Stimulated activated CD8-positive, alpha-beta memory T cell treated with anti-CD3 and anti-CD28 coated beads, Interleukin-7, amount 100 ng/mL, for 24 hours (primary cell): ENCODE measurements at places on chromosomes 11 and 22.

DNA sequence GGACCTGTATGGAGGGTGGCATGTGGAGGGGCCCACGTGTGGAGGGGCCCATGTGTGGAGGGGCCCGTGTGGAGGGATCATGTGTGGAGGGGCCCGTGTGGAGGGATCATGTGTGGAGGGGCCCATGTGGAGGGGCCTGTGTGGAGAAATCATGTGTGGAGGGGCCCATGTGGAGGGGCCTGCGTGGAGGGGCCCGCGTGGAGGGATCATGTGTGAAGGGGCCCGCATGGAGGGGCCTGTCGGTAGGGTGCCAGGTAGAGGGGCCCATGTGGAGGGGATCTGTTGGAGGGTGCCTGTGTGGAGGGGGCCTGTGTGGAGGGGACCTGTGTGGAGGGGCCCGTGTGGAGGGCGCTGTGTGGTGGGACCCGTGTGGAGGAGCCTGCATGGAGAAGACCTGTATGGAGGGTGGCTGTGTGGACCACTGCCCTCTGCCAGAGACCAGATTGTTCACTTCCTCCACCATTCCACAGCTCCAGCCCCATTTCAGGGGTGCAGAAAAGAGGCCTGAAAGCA lies 47.0 kb downstream of the IGLL5 start:
- no peak for DNase-seq

- DNase-seq = no peak
Observed at GRCh38 chr11:47233989-47234668, 14.5 kb downstream of the ACP2 start.

DNA sequence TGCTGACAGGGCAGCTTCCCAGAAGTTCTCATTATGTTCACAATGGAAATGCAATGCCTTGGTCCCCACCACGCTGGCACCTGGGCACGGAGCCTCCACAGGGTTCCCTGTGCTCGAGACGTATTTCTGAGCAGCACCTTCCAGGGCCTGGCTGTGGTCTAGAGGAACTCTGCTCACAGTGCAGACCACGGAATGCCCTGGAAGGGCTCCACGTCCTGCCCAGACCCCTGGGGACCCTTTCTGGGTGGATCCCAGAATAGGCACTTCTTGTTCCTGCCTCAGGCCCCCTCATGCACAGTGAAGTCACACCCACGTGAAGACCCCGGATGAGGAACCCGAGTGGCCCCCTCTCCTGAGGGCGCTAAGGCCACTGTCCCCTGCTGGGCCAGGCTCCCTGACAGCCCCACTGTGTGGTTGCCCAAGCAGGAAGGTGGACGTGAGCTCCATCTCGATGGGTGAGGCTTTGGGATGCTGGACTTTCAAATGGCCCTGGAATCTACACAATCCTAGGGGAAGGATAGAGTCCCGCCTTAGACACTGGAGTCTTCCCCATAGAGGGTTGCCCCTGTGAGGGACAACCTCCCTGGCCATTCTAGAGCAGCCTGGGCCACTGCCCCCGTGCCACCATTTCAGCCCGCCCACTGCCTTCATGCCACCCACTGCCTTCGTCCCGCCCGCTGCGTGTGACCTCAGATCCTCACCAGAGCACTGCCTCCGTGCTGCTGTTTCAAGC lies 1106.8 kb downstream of the BRD1 start:
- DNase-seq = no peak

GRCh38 chr22:26894766-26895485 lies 237.5 kb downstream of the MIAT start:
- DNase-seq = no peak

GRCh38 chr11:110513846-110514437 lies 84.2 kb downstream of the FDX1 start:
- DNase-seq = no peak

DNA sequence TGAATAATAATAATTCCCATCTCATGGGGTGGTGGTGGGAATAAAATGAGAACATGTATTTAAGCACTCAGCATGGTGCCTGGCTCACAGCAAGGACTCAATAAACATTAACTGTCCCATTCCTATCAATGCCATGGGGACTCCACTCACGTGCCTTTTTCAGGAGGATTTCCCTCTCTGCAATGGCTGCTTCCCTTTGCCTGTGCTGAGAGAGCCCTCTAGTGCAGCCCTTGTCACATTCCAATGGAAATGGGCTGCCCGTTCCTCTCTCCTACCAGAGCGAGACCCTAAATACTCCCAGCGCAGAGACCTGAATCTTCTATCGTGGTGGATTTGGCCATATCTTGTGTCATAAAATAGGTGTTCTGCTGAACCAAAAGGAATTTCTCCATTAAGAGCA lies 621.5 kb upstream of the B3GAT1 start:
- DNase-seq = no peak

- DNase-seq = no peak
Observed at GRCh38 chr22:27859336-27859735, 57.8 kb upstream of the MN1 start.

DNA sequence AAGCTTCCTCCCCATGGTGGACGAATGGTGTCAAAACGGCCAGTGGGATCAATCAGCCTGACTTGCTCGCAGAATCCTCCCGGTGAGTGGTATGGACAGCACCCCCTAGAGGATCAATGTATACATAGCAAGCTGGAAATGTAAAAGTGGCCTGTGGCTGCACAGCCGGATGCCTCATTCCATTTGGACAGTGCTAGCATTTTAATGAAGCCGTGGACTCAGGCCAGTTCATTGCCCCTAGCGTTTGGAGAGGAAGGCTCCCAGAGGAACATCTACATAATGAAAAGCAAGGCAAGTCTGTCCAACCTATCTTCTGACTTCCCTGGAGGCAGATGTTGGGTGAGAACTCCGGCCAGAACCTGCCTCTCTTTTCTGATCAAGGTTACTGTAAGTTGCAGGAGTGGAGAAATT lies 942.3 kb downstream of the NTM start:
- no peak for DNase-seq

GRCh38 chr22:22520667-22521602 lies 865 bp upstream of the ZNF280A start:
- DNase-seq = no peak

- DNase-seq = no peak
Observed at GRCh38 chr11:20020198-20020597, 140.1 kb downstream of the DBX1 start.

- DNase-seq = no peak
Observed at GRCh38 chr22:32338757-32339156, 18.9 kb upstream of the RFPL3 start.

GRCh38 chr22:46484861-46485595 lies 52.4 kb downstream of the CELSR1 start:
- DNase-seq = no peak

DNA sequence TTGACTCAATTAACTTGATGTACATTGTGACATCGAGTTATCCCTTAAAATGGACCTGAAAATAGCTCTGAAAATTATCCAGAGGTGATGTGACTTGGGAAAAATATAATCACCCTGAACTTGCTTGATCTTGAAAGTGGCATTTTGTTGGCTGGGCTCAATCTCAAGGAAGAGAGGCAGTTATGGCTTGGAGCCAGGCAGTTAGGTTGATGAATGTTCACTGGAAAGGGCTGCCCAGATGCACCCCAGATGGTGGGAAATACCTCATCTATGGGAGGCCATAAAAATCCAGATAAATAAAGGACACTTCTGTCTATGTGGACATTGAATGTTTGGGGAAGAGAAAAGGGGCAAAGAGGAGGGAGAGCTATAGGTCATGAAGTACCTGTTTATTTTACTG lies 55.7 kb upstream of the OR5AN1 start:
- DNase-seq = no peak

- DNase-seq = no peak
Observed at GRCh38 chr11:15616130-15617105, 501.7 kb downstream of the INSC start.

- DNase-seq = no peak
Observed at GRCh38 chr11:1521382-1522080, 35.0 kb upstream of the MOB2 start.

- no peak for DNase-seq
Observed at GRCh38 chr22:43988960-43989359, 33.7 kb downstream of the SAMM50 start.

DNA sequence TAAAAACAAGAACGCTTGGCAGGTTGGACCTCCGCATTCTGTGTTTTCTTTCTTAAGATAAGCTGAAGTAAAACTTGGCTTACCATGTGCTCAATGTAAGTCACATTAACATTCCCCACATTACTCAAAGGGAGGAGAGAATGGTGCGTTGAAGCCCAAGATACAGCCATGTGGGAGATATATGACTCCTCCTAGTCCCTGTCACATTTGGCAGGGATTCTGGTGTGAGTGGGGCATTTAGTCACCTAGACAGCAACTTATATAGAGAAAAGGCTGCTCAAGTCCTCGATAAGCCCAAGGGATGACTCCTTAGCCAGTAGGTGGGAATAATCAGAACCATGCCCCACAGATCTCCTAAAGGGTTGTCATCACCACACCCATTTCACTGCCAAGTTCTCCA lies 4.6 kb downstream of the PRSS23 start:
- no peak for DNase-seq

DNA sequence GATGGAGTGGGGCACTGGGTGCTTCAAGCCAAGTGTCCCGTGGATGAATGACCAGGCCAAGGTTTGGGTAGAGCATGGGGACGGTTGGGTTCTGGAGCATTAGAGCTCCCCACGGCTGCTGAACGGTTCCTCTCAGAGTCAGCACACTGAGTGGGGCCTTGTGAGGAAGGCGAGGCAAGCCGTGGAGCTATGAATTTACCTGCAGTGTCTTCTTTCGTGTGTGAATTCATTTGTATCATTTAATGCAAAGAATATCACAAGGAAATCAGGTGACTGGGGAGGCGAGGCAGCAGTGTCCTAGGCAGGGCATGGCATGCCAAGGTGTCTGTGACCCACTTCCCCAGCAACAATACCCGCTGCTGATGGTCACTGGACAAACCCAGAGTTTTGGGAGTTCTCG lies 343.5 kb upstream of the B3GAT1 start:
- no peak for DNase-seq

DNA sequence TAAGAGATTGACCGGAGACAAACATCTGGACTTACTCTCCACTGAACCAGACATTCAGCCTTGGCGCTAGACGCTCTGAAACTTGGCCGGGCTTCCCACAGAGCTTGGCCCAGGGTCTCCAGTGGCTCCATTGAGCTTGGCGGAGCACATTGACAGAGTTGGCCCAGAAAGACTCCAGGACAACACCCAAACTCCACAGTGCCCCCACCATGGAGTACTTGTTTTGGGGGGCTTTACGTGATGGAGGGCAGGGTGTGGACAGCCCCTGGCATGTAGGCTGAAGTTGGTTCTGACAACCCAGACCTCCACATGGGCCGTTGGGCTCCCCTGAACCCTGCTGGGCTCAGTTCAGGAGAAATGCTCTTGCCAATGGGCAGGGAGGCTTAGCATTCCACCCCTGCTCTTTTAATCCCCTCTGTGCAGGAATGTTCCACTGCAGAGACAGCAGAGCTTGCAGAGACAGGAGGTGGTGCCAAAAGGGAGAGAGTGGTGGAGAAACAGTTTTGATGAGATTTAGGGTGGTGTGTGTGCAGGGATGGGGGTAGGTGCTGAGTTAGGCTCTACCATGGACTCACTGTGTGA lies 102.4 kb upstream of the TIMP3 start:
- no peak for DNase-seq

GRCh38 chr11:62088331-62088933 lies 35.4 kb upstream of the INCENP start:
- no peak for DNase-seq

GRCh38 chr22:31611061-31611760 lies 50.8 kb downstream of the PISD start:
- DNase-seq = no peak

DNA sequence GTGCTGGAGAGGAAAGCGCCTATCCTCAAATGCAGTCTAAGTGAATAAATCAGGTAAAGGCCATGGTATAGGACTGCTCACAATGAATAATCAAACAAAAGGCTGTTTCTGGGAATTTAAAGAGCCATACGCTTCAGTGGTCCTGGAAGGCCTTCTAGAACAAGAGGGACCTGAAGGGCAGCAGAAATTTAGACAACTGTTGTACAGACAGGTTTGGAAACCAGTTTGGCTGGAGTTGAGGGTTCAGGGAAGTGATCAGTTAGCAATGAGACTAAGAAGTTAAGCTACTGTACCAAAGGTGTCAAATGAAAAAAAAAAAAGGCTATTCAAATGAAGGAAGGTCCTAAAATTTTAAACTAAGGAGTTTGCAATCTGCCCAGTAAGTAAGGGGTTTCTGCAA lies 56.6 kb upstream of the SCUBE2 start:
- DNase-seq = no peak

DNA sequence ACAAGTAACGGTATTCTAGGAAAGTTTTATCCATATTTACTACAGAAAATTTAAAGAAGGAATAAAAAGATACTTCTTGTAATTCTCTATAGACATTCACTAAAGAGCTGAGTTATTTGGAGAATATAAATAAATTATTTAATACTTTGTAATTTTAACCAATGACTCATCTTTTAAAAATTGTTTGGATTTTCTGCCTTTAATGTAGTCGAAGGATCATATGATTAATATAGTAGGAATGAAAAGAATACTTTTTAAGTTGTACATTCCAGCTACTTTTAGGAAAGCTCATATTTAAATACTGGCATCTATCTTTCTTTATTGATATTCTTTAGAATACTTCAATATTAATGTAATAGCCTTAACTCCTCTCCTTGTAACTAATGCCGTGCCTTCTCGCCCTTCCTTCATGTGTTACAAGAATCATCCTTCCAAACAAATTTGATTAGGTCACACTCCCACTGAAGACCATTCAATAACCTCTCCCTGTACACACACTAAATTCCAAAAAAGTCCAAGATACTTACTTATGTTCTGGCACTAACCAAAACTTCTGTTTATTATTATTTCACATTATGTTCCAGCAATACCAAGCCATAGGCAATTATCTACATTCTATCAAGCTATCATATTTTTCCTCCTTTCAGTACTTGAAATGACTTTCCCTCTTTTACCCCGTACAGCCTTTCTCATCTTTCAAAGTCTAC lies 501.9 kb downstream of the CNTN5 start:
- no peak for DNase-seq

- no peak for DNase-seq
Observed at GRCh38 chr11:62579252-62579651, 5.6 kb upstream of the EEF1G start.

GRCh38 chr22:39514373-39514973 lies 5.9 kb upstream of the ATF4 start:
- DNase-seq = no peak
